IMR-90 (cell line): ENCODE measurements at places on chromosomes 5 and 9.
A peak's percentile ranks its signal among the peaks of the same experiment; 100 is the strongest.

GRCh38 chr9:123036893-123037545, 3.6 kb downstream of the GPR21 start:
- peak; percentile 57 for DNase-seq

DNA sequence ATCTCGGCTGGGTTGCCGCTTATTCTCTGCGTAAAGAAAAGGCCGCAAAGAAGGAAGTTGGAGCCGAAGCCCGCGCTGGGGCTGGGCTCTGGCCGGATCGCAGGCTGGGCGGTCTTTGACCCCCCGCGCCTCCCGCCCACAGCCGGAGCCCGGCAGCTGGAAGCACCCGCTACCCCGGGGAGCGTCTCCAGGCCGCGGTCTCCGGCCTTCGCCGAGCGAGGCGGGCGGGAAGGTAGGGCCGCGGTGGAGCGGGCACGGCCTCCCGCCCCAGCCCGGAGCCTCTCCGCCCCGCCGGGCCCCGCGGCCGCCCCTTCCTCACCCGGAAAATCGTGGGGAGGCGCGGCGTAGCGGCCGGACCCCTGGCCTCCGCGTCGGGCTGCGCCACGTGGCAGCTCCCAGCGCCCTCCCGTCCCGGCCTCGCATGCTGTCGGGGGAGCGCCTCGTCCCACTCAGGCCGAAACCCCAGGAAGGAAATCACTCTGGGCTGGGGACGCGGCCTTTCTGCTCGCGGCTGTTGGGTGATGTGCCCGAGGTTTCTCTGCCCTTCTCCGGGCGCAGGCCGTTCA, 12.0 kb downstream of the FOXD1 start:
- DNase-seq: no peak

- DNase-seq: no peak
Observed at GRCh38 chr9:104999136-104999535, 71.2 kb upstream of the ABCA1 start.

DNA sequence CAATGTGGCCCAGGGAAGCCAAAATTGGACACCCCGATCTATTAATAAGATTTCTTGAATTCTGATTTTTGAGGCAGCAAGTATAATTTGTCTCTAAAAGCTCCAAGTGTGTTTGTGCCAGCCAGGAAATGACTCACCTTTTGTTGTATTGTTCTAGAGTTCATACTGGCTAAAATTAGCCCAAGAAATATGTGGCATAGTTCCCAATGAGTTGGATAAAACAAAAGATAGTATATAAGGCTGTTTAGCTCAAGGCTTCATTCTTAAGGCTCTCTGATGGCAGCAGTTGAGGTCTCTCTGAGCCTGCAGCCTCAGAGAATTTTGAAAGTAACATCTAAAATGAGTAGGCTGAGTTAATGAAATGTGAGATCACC, 21.6 kb downstream of the HMGXB3 start:
- DNase-seq: peak; percentile 87

DNA sequence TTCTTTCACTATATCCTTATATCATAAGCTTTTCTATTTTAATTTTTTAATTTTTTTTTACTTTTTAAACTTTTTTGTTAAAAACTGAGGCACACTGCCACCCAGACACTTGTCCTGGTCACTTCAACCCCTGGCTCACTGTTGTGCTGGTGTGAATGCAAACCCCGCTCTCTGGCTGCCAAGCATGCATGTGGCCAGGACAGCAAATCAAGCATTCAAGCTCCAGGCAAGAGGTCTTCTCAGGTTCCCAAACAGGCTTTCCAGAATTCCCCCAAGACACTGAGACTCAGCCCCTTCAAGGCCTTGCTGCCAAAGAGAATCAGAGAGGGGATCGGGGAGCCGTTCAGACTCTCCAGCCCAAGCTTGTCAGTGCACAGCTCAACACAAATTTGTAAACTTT, 139.9 kb downstream of the FANCC start:
- no peak for DNase-seq

GRCh38 chr5:132471944-132472343, 18.6 kb downstream of the IRF1 start:
- no peak for DNase-seq

DNA sequence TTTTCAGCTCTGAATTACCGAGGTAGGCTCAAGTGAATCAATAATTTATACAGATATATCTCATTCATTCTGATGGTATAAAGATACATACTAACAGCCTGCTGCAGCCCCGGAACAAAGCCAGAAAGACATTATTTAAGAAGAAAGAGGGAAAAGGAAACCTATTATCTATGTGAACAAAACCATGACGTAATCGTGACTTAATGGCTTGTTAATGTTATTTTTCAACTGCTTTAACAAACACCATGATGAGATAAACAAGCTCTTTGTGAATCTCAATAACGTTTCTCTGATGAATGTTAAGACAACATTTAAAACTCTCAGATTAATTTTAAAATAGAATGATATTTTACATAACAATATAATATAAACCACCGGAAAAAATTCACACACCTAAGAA, 237.1 kb downstream of the SLF1 start:
- no peak for DNase-seq
